Left lobe of liver (tissue), 2 donors: ENCODE measurements at places on chromosomes 4 and X. TPM values are rescaled to one million over a fixed set of nuclear protein-coding genes. Genes with fewer than 3 reads are reported as not detected.

- no peak for DNase-seq
Observed at GRCh38 chr4:139525414-139525813, 30.6 kb downstream of the SETD7 start.

GRCh38 chr4:162201673-162202072 lies 37.9 kb upstream of the FSTL5 start:
- DNase-seq = no peak

DNA sequence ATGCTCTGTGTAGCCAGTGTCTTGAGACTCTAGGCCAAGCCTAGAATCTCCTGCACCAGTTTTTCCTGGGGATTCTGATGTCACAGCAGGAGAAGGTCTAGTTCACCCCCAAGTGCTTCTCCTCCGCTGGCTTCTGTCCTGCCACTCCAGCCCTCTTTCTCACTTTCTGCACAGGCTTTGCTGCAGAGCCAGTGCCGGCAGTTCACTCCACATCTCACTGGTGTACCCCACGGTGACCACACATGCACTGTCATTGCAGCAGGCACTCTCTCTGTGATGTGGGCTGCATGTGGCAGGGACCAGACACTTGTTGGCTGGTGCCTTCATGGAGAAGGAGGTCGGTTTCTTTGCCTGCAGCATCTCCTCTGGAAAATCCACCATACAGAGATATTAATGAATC lies 643.8 kb upstream of the GALNTL6 start:
- DNase-seq = no peak

- no peak for DNase-seq
Observed at GRCh38 chrX:39693298-39693697, 404.5 kb downstream of the BCOR start.

DNA sequence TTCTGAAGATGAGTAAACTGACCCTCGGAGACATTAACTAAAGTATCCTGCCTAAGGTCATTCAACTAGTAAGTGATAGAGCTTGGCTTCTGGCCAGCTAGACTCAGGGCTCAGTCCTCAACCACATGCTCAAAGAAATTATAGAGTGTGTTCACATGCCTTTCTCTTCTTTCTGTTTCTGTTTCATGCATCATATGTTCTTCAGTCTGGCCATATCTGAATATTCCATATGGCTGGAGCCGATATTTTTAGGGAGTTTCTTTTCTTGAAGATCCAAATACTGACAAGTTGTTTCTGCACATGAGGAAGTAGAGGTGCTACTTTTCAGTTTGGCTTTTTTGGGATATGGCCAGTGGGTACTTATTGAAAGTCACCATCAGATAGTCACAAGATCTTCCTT lies 44.9 kb downstream of the MMRN1 start:
- no peak for DNase-seq

- no peak for DNase-seq
Observed at GRCh38 chr4:123017636-123018395, 95.4 kb upstream of the NUDT6 start.

- no peak for DNase-seq
Observed at GRCh38 chrX:108123591-108124366, 32.2 kb downstream of the ATG4A start.

DNA sequence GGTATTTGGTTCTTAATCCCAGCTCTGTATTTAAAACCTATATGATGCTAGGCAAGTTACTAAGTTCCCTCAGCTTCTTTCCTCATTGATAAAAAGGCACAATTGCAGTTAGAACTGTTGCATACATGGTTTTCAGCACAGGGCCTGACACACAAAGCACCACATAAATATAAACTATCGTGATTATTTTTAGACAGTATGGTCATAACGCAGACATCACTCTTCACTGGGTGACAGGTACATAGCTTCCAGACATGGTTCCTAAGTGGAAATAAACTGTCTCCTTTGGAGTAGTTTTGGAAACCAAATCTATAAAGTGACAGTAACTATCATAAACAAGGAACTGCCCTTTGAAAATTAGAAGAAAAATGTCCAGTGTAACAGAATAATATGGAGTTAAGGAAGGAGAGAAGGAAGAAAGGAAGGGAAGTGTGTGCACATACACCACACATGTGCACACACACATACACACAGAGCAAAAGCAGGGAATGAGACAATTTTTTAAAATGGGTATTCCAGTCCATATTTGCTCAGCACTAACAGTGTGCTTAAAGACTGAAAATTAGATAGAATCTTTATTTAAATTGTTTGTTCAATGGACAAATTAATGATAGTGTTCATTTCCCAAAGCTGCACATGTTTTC lies 12.5 kb upstream of the G3BP2 start:
- DNase-seq = no peak

DNA sequence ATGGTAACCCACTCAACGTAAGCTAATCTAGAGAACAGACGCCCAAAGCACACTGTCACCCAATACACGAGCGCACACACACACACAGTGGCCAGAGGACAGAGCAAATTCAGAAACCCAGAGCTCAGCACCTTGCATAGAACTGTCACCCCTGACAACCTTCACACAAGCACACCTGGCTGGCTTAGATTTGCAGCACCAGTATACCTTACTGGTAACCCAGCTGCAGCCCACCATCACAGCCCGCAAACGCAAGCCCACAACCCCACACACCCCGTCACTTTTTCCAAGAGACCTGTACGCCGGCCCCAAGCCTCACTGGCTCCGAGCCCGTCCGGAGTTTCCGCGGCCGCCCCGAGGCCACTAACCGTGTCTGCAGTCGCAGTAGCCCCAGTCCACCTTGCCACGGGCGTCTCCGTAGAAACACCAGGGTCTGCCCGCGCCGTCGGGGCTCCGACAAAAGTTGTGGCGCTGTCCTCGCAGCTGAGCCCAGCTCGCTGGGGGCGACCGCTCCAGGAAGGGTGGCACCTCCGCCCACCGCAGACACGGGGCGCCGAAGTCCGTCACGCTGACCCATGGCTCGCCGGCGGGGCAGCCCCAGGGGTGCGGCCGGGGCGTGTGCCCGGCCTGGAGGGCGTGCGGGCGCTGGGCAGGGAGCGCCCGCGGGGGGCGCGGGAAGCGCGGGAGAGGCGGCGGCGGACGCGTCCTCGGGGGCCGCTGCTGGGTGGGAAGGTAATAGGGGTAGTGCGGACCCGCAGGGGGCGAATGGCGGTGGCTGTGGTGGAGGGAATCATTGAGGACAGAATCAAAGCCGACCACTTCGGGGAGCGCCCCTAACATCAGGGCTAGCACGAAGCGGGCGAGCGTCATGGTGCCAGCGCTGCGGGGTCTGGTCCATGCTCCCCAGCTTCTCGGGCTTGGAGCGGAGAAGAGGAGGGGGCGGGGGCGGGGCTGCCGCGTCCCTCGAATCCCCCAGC lies 664 bp downstream of the PRSS12 start:
- DNase-seq = peak; percentile 63

DNA sequence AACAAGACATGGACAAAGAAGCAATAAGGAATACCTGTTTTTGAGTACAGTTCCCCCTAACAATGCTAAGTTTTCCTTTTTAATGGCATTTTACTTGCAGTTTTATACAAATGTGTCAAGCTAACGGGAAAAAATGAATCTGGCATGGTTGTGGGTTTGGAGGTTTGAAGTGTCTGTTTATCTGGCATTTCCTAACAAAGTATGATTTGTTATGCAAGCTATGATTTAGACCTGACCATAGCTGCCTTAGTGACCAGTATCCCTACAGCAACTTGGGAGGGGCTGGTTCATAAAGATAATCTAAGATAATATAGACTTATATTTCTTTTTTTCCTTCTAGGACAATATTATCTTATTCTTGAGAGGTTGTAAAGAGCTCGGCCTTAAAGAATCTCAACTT lies 60.6 kb downstream of the LIMCH1 start:
- no peak for DNase-seq

- no peak for DNase-seq
Observed at GRCh38 chr4:183249854-183250253, 70.2 kb downstream of the CLDN22 start.

The SSX4B gene
- total RNA-seq = not detected

The FGF16 gene
- not detected for total RNA-seq

The TREX2 gene
- 0.23 TPM for total RNA-seq

The ANK2 gene
- 0.68 TPM for total RNA-seq

The FRMD7 gene
- total RNA-seq = 0.05 TPM

The LINC00632 gene
- 2.3 TPM for total RNA-seq
